Stimulated activated CD4-positive, alpha-beta T cell treated with anti-CD3 and anti-CD28 coated beads, Interleukin-1b, Interleukin-23, amount 100 ng/mL, for 1 hour (primary cell): ENCODE measurements at places on chromosomes 1 and 21.

GRCh38 chr21:25385341-25385740, 221.9 kb downstream of the MRPL39 start:
- DNase-seq, result no peak

DNA sequence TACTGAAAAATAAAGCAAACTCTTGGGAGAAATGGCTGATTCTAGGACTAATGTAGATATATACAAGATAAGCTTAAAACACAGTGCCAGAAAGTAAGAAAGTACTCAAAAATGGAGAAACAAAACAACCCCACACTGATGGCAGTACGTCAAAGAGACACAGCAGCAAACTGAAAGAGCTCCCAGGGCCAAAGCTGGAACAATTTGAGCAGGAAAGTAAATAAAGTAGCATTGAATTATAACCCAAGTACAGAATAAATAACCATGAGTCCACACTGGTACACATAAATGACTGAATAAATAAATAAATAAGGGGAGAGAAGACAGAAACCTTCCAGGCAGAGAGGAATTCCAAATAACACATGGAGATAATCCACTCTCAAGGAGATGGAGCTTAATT, 120.9 kb downstream of the GLUL start:
- no peak for DNase-seq

DNA sequence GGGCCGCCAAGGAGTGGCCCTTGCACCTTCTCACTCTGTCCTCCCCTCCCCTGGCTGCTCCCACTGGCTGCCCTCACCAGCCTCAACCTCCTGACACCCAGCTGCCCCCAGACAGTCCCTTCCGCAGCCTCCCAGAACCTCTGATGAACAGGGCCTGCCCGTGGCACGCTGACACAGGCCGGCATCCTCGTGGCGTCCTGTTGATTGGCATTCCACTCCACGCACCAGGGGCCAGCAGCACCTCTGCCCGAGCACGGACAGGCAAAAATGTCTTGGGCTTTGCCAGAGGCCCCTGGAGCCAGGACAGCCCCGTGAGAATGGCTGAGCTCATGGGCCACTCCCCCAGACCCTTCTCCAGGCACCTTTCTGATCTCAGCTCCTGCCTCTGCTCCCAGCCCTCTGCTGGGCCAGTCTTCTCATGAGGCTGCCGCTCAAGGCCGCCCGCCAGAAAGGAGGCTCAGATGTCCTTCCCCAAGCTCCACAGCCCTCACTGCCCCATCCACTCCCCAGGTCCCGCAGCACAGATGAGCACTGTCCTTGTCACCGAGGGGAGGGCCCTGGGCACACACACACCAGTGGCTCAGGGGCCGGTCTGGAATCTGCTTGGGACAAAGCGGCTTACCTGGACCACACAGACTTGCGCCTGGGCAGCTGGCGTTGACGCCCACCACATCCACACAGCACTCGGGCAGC, 15.8 kb upstream of the RNF223 start:
- DNase-seq, result no peak

GRCh38 chr21:36560933-36561575, 81.1 kb upstream of the CLDN14 start:
- DNase-seq, result no peak

DNA sequence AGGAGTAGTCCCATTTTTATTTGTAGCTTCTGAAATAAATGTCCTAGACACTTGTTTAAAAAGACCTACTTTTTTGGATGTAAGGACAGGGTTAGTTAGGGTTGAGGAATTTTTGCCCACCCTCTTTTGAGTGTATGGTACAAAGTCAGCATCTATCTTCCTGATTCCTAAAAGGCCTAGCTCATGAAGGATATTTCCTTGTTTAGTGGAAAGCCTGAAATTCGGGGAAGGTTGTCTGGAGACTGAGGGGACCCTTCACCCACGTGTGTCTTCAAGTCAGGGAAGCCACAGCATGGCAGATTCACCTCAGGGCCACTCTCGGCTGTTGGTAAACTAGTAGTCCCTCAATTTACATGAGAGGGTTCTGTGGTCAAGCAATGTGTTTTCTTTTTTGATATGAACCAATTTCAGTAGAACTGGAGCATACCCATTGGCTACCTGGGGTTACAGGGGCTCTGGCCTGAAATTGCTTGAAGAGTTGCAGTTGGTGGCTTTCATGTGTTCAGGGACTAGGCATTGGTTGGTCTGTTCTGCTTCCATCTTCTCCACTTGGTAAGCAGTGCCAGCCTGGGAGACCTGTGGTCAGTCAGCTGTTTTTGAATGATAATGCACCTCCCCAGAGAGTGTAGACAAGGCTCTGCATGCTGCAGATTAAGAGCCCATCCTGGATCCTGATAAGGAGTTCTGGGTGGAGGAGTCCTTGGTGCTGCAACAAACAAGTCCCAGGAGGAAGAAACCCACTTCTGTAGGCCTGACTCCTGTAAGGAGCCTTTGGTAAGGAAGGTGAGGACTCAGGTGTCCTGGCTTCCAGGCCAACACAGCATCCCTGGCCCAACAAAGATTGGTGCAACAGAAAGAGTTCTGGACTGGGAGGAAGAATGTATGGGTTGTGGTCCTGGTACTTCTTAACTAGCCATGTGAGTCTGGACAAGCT, 6.3 kb downstream of the BTG2 start:
- DNase-seq, result no peak

DNA sequence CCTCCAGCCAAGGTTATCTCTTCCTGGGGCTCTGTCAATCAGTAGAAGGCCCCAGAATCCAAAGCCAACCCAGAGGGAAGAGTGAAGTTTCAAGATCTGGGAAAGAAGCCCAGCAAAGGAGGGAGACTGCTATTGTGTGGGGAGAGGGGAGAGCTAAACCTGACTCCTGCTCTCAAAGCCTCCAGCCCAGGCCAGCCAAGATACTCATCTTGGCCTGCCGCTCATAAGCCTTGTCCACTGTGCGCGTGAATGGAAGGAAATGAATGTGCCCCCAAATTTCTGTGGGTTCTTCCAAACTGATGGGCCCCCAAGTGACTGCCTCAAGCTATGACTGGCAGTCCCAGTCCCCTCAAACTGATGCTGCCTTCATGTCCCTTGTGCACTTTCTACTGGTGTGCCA, 2.0 kb downstream of the PLXNA2 start:
- DNase-seq, result no peak

DNA sequence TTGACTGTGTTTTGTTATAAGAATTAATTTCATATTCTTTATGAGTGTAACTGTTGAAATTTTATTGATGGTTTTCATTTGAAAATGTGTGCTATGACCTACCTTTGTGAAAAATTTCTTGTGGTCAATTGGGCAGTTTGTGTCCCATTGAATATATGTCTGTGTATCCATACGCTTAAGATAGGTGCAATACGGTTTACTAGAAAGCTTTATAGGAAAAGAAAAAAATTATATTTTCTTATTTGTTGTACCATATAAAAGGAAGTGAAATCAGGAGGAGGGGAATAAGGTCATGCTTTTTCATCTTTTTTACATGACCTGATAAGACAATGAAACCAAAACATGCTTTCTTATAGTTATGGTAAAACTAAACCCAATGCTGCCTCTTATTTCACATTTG, 807.7 kb downstream of the USP25 start:
- DNase-seq, result no peak

GRCh38 chr1:81375884-81376548, 424.7 kb upstream of the ADGRL2 start:
- no peak for DNase-seq

GRCh38 chr1:63813829-63814277, 40.0 kb downstream of the ROR1 start:
- DNase-seq, result no peak
